ENCODE measurements at places on chromosomes 1 and 21. TPM values are rescaled to one million over a fixed set of nuclear protein-coding genes. Genes with fewer than 3 reads are reported as not detected.

The TBX15 gene
- total RNA-seq = 0.04 TPM

The CYP4B1 gene
- not detected for total RNA-seq

The MFAP2 gene
- 12.6 TPM for total RNA-seq

The ANKRD45 gene
- 0.20 TPM for total RNA-seq

- DNase-seq = no peak
Measured at GRCh38 chr1:4344065-4344732, 310.2 kb upstream of the AJAP1 start.

- DNase-seq = no peak
Measured at GRCh38 chr1:4393191-4393590, 261.2 kb upstream of the AJAP1 start.

- DNase-seq = no peak
Measured at GRCh38 chr1:104624538-104624937, 874.8 kb downstream of the AMY1C start.

- no peak for DNase-seq
Measured at GRCh38 chr1:20903437-20903836, 116.3 kb upstream of the HP1BP3 start.

DNA sequence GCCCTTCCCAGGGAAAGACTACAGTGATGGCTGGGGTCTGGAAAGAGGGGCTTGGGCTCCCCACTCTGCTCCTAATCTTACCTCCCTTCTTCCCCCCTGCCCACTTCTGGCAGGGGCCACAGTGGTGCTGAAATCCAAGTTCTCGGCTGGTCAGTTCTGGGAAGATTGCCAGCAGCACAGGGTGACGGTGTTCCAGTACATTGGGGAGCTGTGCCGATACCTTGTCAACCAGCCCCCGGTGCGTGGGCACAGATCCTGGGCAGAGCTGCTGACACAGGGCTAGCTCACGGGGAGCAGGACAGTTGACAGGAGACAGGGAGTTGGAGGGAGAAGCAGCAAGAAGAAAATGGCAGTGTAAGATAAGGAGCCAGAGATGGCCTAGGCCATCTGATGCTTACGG lies 2.4 kb downstream of the SLC27A3 start:
- DNase-seq = no peak

DNA sequence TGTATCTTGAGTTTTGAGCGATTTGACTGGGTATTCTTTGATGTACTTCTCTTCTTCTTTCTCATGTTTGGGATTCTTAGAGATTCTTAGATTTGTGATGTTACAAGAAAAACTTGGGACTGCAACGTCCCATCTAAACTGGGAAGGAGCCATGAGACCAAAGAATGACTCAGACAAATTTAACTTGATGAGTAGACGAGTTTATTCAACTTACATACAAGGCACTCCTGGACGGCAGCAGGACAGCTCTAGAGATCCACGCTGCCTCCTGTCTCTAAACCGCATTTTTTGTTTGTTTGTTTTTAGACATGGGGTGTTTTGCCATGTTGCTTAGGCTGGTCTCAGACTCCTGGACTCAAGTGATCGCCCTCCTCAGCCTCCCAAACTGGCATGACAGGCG lies 137.1 kb downstream of the PIK3R3 start:
- no peak for DNase-seq

DNA sequence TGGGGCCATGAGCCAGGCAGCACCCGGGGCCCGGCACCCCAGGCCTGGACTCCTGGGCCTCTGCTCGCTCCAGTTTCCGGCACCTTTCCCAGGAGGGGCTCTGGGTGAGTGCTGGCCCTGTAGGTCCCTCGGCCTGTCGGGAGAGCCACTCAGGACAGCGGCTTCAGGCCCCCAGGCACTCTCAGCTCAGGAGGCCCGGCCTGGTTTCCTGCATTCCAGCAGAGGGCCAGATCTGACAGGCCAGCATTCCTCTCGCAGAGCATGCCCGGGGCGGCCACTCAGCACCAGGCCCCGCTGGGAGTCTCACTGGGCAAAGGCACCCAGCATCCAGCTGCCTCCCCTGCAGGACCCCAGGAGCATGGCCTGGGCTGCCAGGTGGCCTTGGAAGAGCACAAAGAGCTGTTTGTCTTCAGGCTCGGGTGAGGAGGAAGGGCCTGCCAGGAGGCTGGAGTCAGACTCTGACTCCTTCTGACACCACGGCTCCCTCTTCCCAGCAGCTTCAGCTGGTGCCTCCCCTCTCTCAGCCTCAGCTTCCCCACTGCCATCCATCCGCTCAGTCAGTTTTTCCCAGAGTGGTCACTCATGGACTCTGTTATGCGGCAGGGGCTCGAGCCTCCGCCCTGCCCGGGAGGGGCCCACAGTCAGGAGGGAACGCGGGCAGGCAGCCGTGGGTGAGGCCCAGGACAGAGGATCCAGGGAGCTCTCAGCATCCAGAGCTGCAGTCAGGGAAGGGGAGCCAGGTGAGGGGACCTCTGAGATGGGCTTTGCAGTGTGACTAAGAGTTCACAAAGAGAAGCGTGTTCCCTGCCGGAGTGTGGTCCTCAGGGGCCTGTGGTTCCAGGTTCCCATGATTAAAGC lies 51.7 kb downstream of the WNT9A start:
- DNase-seq = no peak

GRCh38 chr21:46007492-46007868 lies 25.9 kb downstream of the COL6A1 start:
- no peak for DNase-seq

All from pulmonary artery endothelial cell (primary cell).